ENCODE measurements at places on chromosomes 11 and 22.

DNA sequence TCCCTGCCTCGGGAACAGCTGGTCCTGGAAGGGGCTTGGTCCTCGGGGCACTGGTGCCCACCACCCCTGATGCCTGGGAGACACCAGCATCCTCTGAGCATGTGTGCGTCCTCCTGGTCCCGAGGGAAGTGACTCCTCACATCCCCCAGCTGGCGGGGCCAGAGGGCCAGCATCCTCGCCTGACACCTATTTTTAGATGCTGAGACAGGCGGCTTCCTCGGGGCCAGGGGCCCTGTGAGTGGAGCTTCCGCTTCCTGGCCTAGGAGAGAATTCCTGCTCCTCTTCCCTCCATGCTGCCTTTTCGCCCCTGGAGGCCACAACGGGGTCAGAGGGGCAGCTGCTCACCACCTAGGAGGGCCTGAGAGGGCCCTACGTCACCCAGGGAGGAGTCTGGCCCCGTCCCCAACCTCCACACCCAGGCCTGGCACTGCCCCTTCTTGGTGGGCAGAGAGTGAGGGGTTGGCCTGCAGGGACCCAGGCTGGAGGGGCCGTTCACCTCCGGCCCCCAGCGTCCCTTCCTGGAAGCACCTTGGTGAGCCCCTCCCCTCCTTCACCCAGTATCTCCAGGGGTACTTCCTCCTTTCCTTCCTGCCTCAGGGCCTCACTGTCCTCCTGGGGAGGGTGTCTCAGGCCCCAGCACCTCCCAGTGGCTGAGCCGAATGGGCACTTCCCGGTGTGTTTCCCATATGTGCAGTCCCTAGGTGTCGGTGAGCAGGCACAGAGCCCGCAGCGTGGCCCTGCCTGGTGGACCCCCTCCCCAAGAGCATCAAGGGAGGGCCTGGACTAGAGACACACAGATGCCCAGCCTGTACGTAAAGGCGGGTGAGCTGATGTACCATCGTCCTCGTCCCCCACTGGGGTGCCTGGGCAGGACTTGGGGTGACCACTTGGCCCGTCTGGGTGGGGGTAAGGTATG, 6.1 kb downstream of the CD81 start:
- DNase-seq: no peak

DNA sequence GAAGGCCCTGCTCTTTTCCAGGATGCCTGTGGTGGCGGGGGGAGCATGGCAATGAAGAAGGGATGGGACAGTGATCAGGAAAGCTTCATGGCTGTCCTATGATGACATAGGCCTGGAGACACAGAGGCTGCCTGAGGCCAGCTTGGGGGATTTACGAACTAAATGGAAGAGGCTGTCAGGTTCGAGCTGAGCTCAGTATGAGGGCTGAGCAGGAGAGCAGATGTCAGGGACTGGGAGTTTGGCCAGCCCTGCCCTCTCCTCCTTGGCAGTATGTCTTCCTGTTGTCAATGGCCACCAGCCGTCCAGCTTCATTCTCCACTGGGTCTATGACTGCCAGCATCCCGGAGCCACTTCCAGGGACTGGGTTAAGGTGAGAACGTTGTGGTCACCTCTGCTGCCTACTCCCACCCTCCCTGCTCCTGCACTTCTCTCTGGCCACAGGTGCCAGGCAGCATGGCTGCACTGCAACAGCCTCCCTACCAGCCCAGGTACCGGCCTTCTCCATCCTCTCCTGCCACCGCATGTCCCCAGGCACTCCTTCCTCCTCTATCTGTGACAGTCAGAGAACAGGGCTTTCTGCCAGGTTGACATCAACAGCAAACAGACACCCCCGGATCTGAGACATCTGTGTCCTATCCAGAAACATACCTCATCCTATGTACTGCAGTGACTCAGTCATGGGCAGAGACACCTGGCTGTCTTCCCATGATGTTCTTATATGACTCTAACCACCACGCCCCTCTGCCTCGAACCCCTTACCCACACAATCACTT, 75.1 kb downstream of the KIRREL3 start:
- no peak for DNase-seq

- no peak for DNase-seq
Observed at GRCh38 chr11:31957674-31958073, 133.2 kb upstream of the RCN1 start.

- DNase-seq: no peak
Observed at GRCh38 chr22:36951746-36952145, 38.3 kb downstream of the CSF2RB start.

DNA sequence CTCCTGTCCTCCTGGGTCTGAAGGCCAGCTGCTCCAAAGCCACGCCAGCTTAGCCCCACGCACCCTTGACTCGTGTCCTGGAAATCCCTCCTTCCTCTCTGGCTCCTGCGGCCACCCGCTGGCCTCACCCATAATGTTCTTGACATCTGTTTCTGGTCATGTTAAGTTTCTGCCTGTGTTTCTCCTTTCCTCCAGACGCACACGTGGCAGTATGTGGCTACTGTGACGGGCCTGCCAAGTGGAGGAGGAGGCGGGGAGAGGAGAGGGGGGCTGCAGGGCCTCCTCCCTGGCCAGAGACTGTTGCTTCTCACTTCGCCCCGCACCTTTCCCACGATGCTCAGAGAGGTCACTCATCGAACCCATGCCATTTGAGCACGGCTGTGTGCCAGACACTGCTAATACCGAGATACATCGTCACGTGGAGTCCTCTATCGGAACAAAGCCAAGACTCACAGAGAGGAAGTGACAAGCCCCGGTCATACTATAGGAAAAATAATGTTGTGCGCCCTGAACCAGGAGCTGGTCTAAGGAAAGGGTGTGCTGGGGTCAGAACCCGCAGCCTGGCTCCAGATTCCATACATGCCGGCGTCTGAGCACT, 11.5 kb downstream of the C1QTNF6 start:
- peak; percentile 49 for DNase-seq

DNA sequence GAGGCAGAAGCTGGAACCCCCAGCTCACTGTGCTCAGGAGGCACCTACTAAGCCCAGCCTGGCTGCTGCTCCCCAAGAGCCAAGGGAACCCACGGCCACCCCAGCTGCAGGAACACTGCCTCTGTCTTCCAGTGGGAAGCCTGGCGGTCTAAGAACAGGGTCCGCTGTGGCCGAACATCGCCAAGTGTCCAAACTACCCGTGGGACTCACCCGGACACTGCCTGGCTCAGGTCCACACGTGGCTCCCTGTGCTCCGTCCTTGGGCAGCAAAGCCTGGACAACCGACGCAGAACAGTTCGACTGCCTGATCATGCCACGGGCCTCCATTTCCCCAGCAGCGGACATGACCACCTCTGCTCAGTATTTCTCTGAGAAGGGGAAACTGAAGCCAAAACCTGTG, 747.0 kb downstream of the BRD1 start:
- no peak for DNase-seq

Measured in activated T-cell treated with anti-CD3 and anti-CD28 coated beads, Interleukin-2, amount 50 U/mL, for 24 hours (primary cell).